ENCODE measurements at places on chromosomes 16 and 17.

DNA sequence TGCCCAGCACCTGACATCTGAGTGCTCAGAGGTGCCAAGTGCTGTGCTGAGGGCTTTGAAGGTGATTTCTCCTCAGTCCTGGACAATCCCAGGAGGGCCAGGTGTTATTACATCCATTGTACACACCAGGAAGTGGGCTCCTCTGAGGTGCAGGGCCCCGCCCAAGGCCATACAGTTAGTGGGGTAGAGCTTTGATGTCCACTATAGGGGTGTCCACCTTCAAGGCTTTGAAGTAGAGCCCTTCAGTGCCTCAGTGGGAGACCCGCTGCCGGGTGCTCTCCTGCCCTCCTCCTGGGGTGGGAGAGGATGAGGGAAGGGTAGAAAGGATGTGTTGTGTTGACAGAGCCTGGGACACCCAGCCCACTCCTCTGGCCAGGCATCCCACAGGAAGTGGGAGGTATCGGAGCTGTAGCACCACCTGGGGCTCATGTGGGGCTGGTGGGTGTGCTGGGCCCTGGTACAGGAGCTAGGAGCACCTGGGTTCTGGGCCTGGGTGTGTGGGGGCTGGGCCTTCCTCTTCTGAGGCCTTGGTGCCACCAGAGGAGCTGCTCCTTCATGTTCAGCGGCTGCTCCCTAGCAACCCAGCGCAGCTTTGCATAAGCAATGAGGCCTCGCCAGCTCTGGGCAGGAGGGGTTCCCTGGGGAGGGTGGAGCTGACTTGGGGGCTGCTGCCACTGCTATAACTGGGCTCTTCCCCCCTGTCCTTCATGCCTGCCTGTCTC, 7.4 kb downstream of the LASP1 start:
- DNase-seq = no peak

- DNase-seq = peak; percentile 43
These were observed 3.9 kb upstream of the KRT28 start for GRCh38 chr17:40803617-40804082.

GRCh38 chr17:49226771-49227435, 3.7 kb downstream of the PHOSPHO1 start:
- no peak for DNase-seq

DNA sequence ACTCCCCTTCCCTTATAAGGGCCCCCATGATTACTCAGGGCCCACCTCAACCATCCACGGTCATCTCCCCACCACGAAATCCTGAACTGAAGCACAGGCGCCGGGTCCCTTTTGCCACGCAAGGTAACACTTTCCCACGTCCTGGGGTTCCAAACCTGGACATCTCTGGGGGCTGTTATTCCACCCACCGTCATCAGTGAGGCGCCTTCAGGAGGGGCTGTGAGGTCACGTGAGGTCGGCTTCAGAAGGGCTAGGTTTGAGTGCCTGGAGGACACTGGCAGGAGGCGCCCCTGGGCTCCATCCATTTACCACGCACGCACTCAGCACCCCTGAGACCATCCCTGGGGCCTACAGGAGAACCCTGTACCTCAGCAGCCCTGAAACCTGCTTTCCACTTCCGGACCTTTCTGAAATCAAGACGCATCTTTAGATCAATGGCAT, 4.1 kb downstream of the CD2BP2 start:
- no peak for DNase-seq

DNA sequence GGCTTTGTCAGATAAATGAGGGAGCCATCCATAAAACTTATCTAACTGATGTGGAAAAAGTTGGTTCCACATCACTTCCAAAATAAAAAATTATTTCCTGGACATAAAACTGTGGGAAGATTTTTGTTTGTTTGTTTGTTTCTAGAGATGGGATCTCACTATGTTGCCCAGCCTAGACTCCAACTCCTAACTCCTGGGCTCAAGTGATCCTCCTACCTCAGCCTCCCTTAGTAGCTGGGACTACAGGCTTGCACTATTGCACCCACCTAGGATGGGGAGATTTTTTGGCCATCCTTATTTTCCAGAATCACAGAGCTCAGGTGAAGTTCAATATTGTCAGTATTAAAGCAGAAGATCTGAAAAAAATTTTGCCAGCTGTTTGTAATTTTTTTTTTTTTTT, 23.8 kb upstream of the SMG8 start:
- DNase-seq = no peak

- DNase-seq = no peak
These were observed 9.4 kb upstream of the MAP2K3 start for GRCh38 chr17:21275047-21275578.

DNA sequence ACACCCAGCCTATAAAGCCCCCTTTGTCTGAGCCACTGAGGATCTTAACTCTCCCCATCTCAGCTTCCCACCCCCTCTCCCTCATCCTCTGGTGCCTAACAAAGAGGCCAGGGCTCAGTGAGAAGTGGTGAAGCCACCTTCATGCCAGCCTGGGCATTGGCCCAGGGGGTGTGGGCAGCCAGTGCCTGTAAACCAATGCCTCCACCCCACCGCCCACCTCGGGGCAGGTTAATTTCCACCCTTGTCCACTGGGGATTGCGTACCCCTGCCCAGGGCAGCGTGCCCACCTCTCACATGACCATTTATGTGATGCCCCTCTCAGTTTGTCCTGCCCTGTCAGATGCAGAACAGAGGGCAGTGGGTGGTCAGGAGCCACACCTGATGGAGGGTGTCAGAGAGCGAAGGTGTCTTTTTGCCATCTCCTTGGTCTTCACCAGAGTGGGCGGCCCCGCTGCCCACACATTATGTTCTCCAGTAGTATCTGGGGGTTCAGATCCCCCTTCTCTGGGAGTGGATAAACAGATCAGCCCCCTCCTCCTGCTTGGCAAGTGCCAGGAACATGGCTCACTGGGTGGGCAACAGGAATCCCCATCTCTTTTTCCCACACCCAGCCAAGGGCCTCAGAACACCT, 10.1 kb upstream of the ARHGAP23 start:
- DNase-seq = no peak

- peak; percentile 67 for DNase-seq
These were observed 5.1 kb upstream of the NME4 start for GRCh38 chr16:391885-392335.

GRCh38 chr16:89704281-89704680, 2.8 kb upstream of the SPATA2L start:
- no peak for DNase-seq

DNA sequence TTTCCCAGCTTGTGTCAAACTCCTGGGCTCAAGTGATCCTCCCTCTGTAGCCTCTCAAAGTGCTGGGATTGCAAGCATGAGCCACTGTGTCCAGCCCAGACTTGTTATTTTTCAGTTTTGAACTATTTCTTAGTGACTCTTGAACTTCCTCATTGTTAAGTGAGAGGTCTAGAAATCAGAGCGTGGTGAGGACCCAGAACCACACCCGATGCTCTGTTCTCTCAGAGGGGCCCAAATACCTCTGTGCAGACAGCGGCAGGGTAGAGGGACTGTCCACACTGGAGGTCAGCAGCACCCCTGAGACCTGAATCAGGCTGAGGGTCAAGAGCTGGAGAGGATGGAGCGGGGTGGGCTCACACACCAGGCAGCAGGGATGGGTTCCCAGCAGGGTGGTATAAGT, 47.7 kb upstream of the MEAK7 start:
- no peak for DNase-seq

GRCh38 chr17:77349976-77350830, 209.4 kb downstream of the SEC14L1 start:
- DNase-seq = no peak

- DNase-seq = no peak
These were observed 603 bp upstream of the TMEM95 start for GRCh38 chr17:7354262-7354843.

DNA sequence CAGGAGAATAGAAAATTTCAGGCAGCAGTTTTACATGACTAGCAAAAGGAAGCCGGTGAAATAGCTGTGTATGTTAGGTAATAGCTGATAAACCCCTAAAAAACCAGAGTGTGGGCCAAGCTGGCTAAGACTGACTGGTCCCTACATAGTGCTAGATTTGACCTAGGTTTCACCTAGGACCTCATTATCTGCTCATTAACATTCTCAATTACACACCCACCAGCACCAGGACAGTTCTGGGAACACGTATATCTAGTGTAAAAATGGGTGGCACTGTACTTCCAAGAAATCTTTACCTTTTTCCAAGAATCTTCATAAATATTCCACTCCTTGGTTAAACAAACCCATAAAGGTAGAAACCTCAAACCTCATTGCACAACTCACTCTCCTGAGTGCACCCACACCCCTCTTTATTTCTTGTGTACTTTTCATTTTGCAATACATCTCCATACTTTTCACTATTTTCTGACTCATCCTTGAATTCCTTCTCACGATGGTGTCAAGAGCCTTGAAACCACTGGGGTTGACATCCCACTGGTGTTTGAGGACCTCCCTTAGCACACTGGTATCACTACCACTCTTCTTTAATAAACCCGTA, 262.7 kb upstream of the KCNJ16 start:
- DNase-seq = no peak

DNA sequence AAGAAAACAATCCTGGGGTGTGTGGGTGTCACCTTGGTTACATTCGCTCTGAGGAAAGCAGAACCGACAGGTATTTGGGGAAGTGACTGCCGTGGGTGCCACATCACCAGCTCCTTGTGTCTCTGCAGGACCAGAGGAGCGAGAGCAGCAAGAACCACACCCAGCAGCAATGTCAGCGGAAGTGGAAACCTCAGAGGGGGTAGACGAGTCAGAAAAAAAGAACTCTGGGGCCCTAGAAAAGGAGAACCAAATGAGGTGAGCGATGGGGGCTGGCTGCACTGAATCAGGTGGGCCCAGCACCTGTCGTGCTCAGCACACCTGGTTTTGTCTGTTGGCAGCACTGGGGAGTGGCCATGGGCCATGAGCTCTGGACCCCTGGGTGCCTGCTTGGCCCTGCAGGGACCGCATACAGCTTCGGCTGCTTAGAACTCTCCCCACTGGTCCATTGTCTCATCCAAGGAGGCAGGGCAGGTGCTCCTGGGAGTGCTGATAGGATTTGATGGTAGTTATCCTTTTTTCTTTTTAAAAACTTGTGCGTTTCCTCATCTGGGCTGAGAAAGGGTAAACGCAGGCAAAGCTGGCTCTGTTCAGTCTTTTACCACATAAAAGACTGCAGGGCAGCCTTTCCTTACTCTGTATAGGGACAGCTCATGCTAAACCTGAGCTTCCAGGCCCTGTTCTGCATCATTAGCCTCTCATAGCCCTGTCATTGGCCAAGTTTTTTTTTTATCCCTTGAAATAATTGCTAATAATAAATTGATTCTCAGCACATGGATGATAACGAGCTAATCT, 29.4 kb downstream of the HMOX2 start:
- DNase-seq = peak; percentile 61

GRCh38 chr17:48610282-48611211, at the start of gene HOXB7:
Gene HOXB7, minus strand, starts transcription at chr17:48611017. Its CDS starts 99 bp downstream, at chr17:48610918.
- DNase-seq = peak; percentile 38

DNA sequence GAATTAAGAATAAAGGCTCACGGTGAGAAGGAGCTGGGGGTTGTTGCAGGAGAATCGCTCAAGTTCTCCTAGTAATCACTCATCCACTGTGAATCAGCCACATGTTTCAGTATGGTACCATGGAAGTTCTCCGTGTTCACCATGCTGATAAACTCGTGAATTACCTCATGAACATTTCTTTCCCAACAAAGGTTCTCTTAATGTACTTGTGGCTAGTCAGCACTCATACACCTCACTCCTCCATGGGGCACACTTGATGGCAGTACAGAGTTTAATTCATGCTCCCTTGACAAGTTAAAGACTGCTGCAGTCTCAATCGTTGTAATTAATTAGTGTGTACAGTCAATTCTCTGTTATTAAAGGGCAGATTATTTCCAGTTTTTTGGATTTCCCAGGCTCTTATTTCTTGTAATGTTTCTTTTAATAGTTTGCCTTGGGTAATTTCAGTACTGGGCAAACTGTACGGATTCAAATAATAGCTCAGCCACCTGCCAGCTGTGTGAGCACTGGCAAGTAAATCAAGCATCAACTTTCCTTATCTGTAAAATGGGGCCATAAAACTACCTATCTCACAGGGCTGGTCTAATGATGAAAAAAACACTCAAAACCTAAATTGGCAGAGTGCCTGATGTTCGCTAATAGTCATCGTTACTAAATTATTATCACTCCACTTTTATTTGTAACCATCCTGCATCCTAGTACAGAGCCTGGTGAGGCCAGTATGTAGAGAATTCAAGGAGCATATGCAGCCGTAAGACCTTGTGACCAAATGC, 6.1 kb downstream of the GOT2 start:
- DNase-seq = no peak

Measured in stimulated activated CD8-positive, alpha-beta memory T cell treated with anti-CD3 and anti-CD28 coated beads, Interleukin-4, amount 100 ng/mL, for 1 hour (primary cell).